ENCODE measurements at places on chromosomes 6 and 20.

- DNase-seq, result no peak
Measured at GRCh38 chr6:43122146-43122545, 46.0 kb downstream of the PTK7 start.

GRCh38 chr6:37994223-37994622, 174.7 kb downstream of the ZFAND3 start:
- no peak for DNase-seq

DNA sequence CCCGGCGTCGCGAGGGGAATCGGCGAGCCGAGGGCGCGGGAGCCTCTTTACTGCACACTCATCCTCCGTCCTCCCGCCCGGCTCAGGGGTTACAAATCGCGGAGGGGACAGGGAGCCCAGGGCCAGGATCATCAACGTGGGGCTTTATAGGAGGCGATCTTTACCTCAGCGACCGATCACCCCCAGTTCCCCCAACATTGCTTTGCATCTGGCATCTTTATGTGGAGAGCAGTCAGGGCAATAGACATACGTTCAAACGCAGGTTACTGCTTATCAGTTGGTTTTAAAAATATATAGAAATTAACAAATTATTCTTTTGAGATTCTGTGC, 634 bp downstream of the HSF2 start:
- DNase-seq, result no peak

- DNase-seq, result peak; percentile 14
Measured at GRCh38 chr6:108711071-108711470, 137.2 kb upstream of the ARMC2 start.

DNA sequence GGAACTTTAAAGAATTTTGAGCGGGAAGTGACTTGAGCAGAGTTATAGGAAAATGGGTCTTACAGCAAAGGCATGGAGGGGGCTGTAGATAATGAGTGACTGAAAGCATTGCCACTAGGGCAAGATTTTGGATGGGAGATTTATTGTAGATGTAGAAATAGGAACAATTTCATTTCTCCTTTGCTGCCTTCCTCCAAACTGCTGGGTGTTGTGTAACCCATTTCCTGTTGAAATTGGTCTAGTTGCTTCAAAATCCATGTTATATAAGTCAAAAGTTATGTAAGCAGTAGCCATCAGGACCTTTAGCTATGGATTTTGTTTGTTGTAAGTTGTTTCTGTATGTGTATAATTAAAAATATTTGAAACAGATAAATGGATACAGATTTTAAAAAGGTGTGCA, 11.1 kb downstream of the YWHAB start:
- DNase-seq, result peak; percentile 33

DNA sequence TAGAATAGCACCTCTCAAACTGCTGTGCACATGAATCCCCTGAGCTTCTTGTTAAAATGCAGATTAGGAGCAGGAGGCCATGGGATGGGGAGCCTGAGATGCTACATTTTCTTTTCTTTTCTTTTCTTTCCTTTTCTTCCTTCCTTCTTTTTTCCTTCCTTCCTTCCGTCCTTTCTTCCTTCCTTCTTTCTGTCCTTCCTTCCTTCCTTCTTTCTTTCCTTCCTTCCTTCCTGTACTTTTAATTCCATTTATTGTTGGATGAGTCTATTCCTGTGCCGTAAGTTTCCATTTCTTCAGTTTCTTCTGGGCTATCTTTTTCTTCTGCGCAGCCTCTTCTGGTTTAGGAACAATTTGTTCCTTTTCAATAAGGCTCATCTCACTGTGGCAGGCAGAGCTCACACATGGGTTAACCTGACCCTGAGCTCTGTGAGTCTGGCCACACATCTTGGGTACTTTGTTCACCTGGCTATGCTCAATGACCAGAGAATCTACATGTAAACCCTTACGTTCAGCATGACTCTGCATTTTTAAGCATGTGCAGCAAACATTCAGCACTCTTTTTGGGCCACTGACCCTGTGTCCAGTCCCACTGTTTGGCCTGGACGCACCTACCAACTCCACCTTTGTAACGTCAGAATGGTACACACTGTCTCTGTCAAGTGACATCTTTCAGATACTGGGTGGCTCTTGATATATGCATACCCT, 114.7 kb upstream of the INSM1 start:
- DNase-seq, result no peak

All from mesenchymal stem cell (in vitro differentiated cells and primary cell).